ENCODE measurements at places on chromosomes 1 and 21. TPM values are rescaled to one million over a fixed set of nuclear protein-coding genes. Genes with fewer than 3 reads are reported as not detected.
A peak's percentile ranks its signal among the peaks of the same experiment; 100 is the strongest.

DNA sequence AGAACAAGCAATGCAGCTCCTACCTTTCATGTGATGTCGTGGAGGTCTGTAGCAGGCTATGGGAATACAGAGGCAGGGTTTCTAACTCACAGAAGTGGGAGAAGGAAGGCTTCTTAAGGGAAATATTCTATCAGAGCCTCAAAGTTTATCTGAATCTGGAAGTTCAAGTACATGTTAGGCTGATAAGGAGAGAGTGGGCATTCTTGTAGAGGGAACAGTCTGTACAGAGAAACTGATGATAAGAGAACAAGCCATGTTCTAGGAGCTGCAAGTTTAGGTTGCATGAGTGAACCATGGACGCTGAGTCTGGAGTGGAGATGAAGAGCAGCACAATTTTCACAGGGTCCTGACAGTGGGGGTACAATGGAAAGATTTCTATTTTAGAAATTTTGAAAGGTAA, 344.0 kb downstream of the CHRM3 start:
- H3K27me3 ChIP-seq: no peaks in the 10 kb centered on the region
- peaks cover 13% of the 10 kb centered on the region for H3K36me3 ChIP-seq
- H3K4me1 ChIP-seq: peaks cover 11% of the 10 kb centered on the region
- DNase-seq: no peak

RBM11 gene
- total RNA-seq: 2.7 TPM

SPRR1B gene
- not detected for total RNA-seq

ETV3L gene
- total RNA-seq: not detected

FAM3B gene
- total RNA-seq: not detected

DNA sequence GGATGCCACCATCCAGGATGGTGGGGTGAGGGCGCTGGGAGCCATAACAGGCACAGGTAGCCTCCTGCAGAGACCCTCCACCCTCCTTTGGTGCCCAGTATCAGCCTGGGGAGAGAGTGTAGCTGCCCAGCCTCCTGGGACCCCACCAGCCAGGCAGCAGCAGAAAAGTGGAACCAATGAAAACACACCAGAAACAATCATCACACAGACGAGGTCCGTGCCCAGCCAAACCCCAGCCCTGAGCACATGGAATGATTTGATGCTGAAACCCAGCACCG, 285.1 kb downstream of the PTPRU start:
- DNase-seq: no peak
- no peaks in the 10 kb centered on the region for H3K4me1 ChIP-seq
- no peaks in the 10 kb centered on the region for H3K36me3 ChIP-seq
- H3K27ac ChIP-seq: no peak overlapping the region
- no peak overlapping the region for H3K4me3 ChIP-seq
- peaks cover 12% of the 10 kb centered on the region for H3K27me3 ChIP-seq

DNA sequence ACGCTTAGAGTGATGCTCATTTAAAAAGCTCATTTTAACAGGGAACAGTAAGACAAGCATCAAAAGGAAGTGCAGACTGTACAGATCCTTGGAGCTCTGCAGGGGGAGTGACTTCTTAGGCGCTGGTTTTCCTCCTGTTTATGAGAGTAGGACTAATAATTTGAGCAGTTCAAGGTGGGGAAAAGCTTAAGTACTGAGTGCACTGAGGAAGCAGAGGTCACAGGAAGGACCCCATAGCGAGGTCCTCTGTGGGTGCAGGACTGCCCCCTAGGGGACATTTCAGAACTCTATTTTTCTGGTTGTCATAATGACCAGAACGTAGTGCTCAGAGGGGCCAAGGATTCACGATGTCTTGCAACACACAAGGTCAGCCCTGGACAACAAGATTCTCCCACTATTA, 112.1 kb downstream of the HLCS start:
- H3K4me1 ChIP-seq: peaks cover 11% of the 10 kb centered on the region
- no peak overlapping the region for H3K27ac ChIP-seq
- no peaks in the 10 kb centered on the region for H3K27me3 ChIP-seq
- peak; percentile 57 for DNase-seq

GRCh38 chr1:36766481-36766880, 267.8 kb downstream of the GRIK3 start:
- DNase-seq: no peak
- no peak overlapping the region for H3K27ac ChIP-seq
- no peaks in the 10 kb centered on the region for H3K36me3 ChIP-seq
- H3K4me3 ChIP-seq: no peak overlapping the region
- H3K4me1 ChIP-seq: no peaks in the 10 kb centered on the region

GRCh38 chr1:25515033-25515432, 28.4 kb upstream of the LDLRAP1 start:
- no peaks in the 10 kb centered on the region for H3K27me3 ChIP-seq
- no peak for DNase-seq
- H3K27ac ChIP-seq: no peak overlapping the region
- H3K36me3 ChIP-seq: no peaks in the 10 kb centered on the region
- no peak overlapping the region for H3K4me3 ChIP-seq
- no peaks in the 10 kb centered on the region for H3K4me1 ChIP-seq

OPRD1 gene
- not detected for total RNA-seq

PUM1 gene
- 99.0 TPM for total RNA-seq

TCHH gene
- total RNA-seq: not detected

ERICH3 gene
- total RNA-seq: not detected

CIART gene
- 3.6 TPM for total RNA-seq

GRCh38 chr1:18015719-18016118, 91.9 kb upstream of the IGSF21 start:
- H3K27me3 ChIP-seq: peaks cover 9% of the 10 kb centered on the region
- H3K27ac ChIP-seq: no peak overlapping the region
- no peaks in the 10 kb centered on the region for H3K4me1 ChIP-seq
- H3K36me3 ChIP-seq: no peaks in the 10 kb centered on the region
- DNase-seq: no peak

MSH4 gene
- 0.16 TPM for total RNA-seq

GRCh38 chr21:36630485-36631206, 68.3 kb upstream of the SIM2 start:
- H3K36me3 ChIP-seq: no peaks in the 10 kb centered on the region
- H3K4me3 ChIP-seq: no peak overlapping the region
- DNase-seq: peak; percentile 77

DNA sequence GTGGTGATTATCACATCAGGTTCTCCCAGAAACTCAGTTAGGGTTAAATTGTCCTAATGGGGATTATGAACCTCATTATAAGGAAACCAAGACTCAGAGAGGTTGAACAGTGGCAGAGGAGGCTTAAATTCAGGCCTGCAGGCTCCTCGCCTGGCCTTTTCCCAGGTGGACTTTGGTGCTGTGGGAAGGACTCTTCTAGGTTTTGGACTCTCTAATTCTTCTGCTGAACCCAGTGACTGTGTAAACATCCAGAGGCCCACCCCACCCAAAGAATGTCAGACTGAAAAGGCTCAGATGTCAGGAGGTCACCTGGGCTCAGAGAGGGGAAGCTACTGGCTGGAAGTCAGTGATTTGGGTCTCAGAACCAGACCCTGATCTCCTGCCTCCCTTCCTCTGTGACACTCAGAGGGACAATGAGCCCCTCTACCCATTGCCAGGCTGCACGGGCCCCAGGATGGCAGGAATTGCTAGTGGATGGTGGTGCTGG, 2.5 kb downstream of the ZNF362 start:
- peak overlapping the region; percentile 5 for H3K27ac ChIP-seq
- peaks cover 30% of the 10 kb centered on the region for H3K4me1 ChIP-seq
- H3K36me3 ChIP-seq: peaks cover 3% of the 10 kb centered on the region

GRCh38 chr1:5977494-5978444, 14.5 kb downstream of the NPHP4 start:
- H3K4me1 ChIP-seq: peaks cover 3% of the 10 kb centered on the region
- H3K4me3 ChIP-seq: no peak overlapping the region
- H3K27me3 ChIP-seq: no peaks in the 10 kb centered on the region
- peak; percentile 15 for DNase-seq
- H3K27ac ChIP-seq: peak overlapping the region; percentile 38
- H3K36me3 ChIP-seq: peaks cover 9% of the 10 kb centered on the region

EFNA4 gene
- total RNA-seq: 7.8 TPM

DNA sequence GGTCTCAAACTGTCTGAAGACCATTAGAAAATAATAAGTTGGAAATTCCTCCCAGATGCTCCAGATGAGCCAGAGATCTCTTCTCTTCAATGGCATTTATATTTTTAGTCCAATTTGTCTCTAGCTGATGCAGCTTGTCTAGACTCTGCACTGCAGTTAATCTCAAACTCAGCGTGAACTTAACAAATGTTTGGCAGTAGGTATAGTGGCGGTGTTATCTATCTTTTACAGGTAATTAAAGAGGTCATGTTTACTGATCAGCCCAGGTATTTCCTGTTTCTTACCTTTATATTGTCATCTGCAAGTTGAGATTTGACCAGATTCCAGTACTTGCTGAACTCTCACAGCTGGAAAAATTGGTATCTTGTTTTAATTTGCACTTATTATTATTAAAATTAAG, 1024.5 kb upstream of the ADGRL2 start:
- H3K4me3 ChIP-seq: no peak overlapping the region
- DNase-seq: no peak
- H3K4me1 ChIP-seq: no peaks in the 10 kb centered on the region
- no peak overlapping the region for H3K27ac ChIP-seq
- H3K27me3 ChIP-seq: no peaks in the 10 kb centered on the region
- no peaks in the 10 kb centered on the region for H3K36me3 ChIP-seq

- DNase-seq: peak; percentile 79
- peak overlapping the region; percentile 65 for H3K27ac ChIP-seq
- peaks cover 10% of the 10 kb centered on the region for H3K4me1 ChIP-seq
- no peaks in the 10 kb centered on the region for H3K36me3 ChIP-seq
- peaks cover 14% of the 10 kb centered on the region for H3K27me3 ChIP-seq
- H3K4me3 ChIP-seq: peak overlapping the region; percentile 4
Observed at GRCh38 chr1:34684266-34684665, 70.6 kb upstream of the GJB5 start.

DNA sequence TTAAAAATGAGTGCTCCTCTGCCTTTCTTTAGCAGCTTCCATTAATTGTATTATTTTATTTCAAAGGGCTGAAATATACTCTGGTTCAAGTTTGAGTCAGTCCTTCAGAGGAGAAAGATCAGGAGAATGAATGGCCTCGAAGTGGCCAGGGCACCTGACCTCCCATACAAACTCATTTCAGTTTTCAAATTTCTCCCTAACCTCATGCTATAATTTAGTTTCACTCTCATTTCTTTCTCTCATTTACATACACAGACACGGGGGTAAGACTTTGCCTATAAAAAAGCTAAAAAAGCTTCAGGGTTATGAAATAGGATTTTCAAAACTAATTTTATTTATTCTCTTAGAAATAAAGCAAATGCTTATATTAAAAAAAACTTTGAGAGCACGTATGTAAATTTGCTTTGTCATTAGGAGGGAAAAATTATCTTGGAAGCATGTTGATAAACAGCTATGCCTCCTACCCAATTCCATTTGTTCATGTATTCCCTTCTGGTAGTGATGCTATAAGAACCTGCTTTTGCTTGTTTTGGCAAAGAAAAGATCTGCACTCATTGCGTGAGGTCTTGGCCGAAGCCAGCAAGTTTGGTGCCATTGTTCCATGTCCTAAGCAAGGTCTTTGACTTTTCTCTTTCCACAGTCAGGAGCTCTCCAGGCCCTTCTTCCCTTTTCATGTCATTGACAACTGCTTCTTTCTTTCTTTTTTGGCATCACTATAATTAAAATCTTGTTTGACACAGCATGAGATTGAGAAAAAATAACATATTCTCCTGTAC, 80.4 kb upstream of the LRRC53 start:
- H3K4me1 ChIP-seq: no peaks in the 10 kb centered on the region
- no peaks in the 10 kb centered on the region for H3K36me3 ChIP-seq
- H3K27ac ChIP-seq: no peak overlapping the region
- no peak overlapping the region for H3K4me3 ChIP-seq

DNA sequence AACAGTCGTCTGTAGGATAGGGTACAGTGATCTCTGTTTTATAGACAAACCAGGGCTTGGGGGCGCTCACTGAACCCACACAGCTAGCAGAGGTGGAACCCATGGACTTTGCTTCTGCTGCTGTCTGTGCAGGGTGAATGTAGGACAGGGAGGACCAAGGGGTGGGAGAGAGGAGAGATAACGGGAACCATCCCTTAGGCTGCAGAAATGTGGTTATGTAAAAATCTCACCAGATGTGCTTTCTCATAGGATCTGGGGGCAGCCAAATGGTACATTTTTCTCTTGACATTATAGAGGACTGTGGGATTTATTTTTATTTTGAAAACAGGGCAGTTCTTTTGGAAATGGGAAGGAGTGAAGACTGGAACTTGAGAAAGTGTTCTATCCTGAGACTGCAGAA, 8.7 kb downstream of the NFASC start:
- H3K27me3 ChIP-seq: peaks cover 12% of the 10 kb centered on the region
- no peak overlapping the region for H3K4me3 ChIP-seq
- H3K36me3 ChIP-seq: no peaks in the 10 kb centered on the region
- no peaks in the 10 kb centered on the region for H3K4me1 ChIP-seq

AADACL3 gene
- not detected for total RNA-seq

WDR64 gene
- not detected for total RNA-seq

KANK4 gene
- total RNA-seq: not detected

KIF14 gene
- 13.9 TPM for total RNA-seq

DNA sequence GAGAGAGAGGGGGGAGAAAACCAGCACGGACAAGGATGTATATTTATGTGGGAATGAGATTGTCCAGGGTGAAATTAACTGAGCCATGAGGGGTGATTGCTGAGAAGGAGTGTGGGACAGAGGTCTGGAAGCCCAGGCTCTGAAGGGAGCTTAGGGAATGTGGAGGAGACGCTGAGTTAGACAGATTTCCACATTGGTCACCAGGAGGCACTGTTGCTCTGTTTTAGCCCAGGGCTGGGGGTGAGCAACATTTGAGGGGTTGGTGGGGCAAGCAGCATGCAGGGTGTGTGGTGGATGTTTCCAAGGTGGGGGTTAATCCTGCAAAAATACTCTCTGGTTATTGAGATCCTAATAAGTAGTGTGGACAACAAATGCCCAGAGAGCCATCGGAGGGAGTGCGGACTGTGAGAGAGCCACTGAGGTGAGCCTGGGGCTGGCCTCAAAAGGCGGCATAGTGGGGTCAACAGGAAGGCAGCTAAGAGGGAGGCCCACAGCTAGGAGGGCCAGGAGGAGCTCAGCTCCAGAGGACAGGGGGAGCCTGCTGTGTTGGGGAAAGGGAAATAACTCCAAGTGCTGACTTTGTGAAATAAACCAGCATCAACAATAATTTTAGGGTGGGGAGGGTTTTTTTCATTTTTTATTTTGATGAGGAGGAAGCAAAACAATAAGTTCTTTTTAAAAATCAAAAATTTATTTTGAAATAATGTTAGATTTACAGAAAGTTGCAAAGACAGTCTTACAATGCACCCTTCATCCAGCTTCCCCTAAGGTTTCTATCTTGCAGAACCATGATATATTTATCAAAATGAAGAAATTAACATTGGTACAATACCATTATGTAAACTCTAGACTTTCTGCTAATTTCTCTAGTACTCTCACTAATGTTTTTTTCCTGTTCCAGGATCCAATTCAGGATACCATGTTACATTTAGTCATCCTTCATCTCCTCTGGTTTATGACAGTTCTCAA, 82.8 kb upstream of the CD34 start:
- DNase-seq: no peak
- H3K4me3 ChIP-seq: no peak overlapping the region
- H3K36me3 ChIP-seq: no peaks in the 10 kb centered on the region
- H3K27ac ChIP-seq: no peak overlapping the region
- no peaks in the 10 kb centered on the region for H3K4me1 ChIP-seq
